ENCODE measurements at places on chromosomes 5 and 9.

DNA sequence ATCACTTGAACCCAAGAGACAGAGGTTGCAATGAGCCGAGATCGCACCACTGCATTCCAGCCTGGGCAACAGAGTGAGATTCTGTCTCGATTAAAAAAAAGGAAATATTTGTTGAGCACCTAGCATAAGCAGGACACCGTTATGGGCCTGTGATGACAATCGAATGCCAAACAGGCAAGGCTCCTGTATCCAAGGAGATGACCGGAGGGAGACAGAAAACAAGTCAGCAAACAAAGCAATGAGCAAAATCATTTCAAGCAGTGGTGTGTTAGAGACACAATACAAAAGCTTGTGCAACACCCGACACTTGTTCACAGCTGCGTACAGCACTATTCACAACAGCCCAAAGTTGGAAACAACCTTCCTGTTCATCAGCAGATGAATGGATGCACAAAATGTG lies 87.1 kb upstream of the CPEB4 start:
- DNase-seq, result no peak

GRCh38 chr9:105204416-105204815 lies 40.0 kb upstream of the SLC44A1 start:
- no peak for DNase-seq

- DNase-seq, result no peak
Measured at GRCh38 chr5:136772491-136772890, 407.1 kb upstream of the TRPC7 start.

- no peak for DNase-seq
Measured at GRCh38 chr5:87398981-87399614, 13.6 kb downstream of the CCNH start.

- no peak for DNase-seq
Measured at GRCh38 chr5:27318701-27319100, 280.3 kb upstream of the CDH9 start.

GRCh38 chr9:130333041-130333711 lies 67.6 kb downstream of the HMCN2 start:
- DNase-seq, result no peak

- DNase-seq, result no peak
Measured at GRCh38 chr9:106891286-106891685, 28.3 kb downstream of the ZNF462 start.

GRCh38 chr5:162948677-162949076 lies 488.7 kb upstream of the CCNG1 start:
- no peak for DNase-seq

GRCh38 chr5:111722140-111722539 lies 34.9 kb downstream of the NREP start:
- DNase-seq, result no peak

GRCh38 chr9:72590824-72591223 lies 69.4 kb downstream of the TMC1 start:
- DNase-seq, result no peak

- DNase-seq, result no peak
Measured at GRCh38 chr9:126055381-126055985, 271.1 kb upstream of the MVB12B start.

DNA sequence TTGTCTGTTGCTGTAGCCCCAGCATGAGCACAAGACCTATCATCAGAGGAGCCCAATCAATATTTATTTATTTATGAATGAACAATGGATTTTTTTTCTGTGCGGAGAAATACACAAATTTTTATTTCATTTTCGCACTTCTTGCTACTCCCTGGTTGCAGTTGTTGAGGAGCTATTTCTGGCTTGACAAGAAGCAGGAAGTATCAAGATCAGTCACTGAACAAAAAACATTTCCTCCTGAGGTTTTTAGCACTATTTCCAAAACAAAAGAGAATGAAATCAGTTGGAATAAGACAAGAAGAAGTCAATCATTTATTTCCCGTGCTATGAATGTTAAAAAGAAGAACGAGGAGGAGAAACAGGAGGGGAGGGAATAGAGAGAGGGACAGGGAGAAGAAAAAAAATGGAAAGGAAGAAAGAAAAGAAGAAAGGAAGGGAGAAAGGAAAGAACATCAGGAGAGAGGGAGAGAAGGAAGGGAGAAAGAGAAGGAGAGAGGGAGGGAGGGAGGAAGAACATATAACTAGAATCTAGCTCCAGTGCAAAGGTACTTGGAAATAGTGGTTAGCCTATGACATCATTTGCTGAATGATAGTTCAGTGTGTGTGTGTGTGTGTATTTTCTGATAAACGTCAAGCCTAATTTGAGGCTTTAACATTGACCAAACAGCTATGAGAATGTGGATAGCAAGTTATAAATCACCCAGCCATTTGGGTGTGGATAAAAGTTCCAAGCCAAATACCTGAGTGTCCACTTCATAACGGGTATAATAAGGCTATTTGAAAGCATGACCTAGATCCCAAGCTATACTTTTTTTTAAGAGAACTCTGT lies 586.0 kb downstream of the EBF1 start:
- no peak for DNase-seq

- no peak for DNase-seq
Measured at GRCh38 chr5:111737716-111738115, 19.3 kb downstream of the NREP start.

DNA sequence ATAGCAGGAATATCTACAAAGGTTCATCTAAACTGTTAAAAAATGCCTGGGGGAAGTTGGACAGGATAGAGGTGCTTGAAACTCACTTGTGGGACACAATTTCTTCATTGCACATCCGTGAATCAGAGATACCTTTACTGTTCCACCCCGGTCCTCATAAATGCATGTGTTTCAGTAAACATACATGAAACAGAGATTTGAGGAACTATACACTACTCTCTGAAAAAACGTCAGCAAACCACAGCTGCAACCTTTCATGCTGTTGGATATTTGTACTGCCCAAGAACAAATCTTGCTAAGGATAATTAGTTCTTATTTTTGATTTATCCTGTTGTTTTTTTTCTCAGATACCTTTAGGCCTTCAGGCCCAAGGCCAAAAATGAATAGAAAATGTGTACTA lies 337.3 kb downstream of the KDM4C start:
- no peak for DNase-seq

DNA sequence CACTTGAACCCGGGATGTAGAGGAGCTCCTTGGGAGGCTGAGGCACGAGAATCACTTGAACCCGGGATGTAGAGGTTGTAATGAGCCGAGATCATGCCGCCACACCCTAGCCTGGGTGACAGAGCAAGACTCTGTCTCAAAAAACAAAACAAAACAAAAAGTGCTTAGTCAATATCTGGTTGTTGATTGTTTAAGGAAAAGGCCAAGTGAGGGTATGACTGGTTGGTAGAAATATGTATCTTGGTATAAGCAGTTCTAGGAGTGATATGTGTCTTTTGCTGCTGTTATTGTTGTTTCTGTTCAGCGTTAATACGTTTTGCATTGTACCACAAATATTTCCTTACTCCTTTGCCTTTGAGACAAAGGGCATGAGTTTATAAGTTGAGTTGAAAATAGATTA lies 210.7 kb upstream of the DMRT1 start:
- no peak for DNase-seq

DNA sequence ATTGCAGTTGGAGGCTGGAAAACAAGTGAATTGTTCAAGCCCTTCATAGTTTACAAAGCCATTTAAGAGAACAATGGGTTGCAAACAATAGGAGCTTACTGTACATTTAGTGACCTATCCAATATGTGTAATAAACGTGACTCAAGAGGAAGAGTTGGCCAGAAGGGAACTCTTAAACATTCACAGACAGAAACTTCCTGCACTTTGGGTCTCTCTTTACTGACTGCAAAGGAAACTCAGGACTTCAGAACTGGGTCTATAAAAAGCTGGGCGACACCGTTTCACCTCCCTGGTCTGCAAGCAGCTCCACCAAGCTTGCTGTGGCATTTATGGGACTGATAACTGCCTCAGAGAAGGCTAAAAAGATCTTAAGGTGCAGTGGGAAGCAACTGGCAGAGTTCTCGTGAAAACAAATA lies 48.7 kb upstream of the SPATA31D4 start:
- no peak for DNase-seq

GRCh38 chr5:95080441-95080840 lies 204.5 kb downstream of the MCTP1 start:
- no peak for DNase-seq

DNA sequence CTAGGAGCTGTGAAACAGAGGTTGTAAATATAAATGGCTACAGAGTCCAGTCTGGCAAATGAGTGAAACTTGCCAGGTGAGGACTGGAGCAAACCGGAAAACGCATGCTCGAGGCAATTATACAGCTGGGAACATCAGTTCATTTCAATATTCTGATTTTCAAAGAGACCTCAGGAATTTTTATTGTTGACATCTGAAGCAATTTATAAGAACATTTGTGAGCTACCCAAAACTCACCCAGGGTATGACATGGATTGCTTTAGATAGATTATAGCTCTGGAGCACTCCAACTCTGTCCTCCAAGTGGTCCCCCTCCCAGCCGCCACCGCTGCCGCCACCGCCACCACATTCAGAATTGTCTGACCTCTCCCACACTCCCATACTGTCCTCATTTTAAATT lies 84.6 kb upstream of the GRAMD2B start:
- DNase-seq, result no peak

- no peak for DNase-seq
Measured at GRCh38 chr5:148085977-148086705, 22.4 kb downstream of the SPINK5 start.

GRCh38 chr5:96876292-96876850 lies at the start of gene ERAP2:
Gene ERAP2, plus strand, starts transcription at chr5:96876500. Its CDS starts 3,186 bp downstream, at chr5:96879686.
- DNase-seq, result no peak
